ENCODE measurements at places on chromosomes 12 and 14.

DNA sequence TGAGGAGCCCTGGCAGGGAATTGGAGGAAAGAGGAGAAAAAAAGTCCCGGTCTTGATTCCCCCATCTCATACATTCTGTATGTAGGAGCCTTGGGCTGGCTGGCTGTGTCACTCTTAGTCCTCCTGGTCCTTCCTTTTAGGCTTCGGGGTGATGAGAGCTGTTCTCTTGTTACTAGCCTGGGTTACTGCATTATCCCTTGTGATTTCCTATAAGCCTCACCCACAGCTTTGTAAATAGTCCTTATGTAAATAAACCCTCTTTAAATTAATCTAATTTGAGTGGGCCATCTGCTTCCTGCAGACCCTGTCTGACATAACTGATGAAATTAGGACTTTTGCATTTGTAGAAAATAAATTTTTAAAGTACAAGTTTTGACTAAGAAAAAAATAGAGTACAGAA, 19.2 kb downstream of the DNM1L start:
- no peak for DNase-seq

GRCh38 chr12:38689704-38690103, 215.7 kb downstream of the CPNE8 start:
- DNase-seq, result no peak

GRCh38 chr14:66008631-66009030, 477.5 kb upstream of the CCDC196 start:
- no peak for DNase-seq

- DNase-seq, result no peak
Observed at GRCh38 chr12:15862840-15863239, 19.3 kb upstream of the STRAP start.

GRCh38 chr12:113850309-113851056, 115.6 kb downstream of the RBM19 start:
- no peak for DNase-seq

DNA sequence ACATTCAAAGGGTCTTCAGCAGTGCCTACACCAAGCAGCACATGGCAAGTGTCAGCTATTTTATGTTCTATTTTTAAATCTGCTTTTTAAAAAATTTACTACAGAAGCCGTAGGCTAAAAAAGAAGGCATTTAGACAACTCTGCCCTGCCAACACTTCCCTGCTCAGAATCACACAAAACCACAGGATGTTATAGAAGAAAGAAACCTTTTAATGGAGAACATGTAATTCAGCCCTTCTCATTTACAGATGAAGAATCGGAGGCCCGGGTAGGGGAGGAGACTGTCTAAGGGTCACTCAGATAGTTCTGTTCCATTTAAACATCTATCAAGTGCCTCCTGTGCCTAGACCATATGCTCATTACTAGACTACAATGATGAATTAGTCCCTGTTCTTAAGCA, 171.8 kb upstream of the NTF3 start:
- DNase-seq, result no peak

DNA sequence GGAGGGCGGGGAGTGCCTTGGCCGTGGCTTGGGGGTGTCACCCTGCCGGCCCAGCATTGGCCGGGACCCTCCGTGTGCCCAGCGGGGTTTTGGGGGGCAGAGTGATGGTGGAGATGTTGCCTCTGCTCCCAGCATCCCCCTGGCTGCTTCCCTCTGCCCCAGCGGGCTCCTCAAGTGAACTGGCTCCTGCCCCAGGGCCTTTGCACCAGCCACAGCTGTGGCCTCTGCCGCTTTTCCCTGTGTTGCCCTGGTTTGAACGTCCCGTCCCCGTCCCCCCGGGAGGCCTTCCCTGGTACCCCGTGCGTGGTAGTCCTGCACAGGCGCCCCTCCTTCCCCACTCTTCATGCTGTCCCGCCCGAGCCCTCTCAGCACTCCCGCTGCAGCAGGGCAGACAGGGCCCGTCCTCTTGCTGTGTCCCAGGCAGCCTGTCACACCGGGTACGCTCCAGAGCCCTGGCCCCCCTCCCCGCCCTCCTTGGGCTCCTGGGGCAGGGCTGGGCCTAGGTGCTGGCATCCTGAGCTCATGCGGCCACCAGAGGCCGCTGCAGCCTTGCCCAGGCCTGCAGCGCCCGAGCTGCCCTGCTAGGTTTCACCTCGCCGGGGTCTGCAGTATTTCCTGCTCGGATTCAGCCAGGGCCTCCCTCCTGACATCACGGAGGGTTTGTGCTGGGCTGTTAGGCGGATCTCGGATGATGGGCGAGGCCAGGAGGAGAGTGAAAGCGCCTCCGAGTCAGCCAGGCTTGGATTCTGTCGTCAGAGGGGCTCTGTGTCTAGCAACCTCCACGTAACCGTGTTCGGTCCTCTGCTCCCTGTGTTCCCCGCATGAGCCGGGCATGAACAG, 9.5 kb downstream of the NOC4L start:
- DNase-seq, result peak; percentile 40

GRCh38 chr14:22845821-22846625, 9.6 kb downstream of the MMP14 start:
- no peak for DNase-seq

DNA sequence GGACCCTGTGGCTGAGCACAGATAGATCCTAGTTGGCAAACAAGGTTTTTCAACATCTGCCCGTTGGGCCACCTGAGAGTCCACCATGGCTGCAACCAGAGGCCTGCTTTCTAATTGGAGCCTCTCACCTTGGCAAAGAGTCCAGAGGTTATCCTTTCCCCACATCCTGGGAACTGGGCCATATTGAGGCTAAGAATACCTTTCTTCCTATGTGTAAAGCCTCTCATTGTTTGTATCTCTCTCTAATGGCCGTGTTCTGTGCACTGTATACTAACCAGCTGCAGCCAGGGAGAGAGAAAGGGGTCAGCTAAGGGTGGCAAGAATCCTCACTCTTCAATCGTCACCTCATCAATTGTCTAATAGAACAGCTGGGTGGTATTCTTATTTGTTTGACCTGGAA, 79.1 kb upstream of the ST8SIA1 start:
- DNase-seq, result no peak

- no peak for DNase-seq
Observed at GRCh38 chr14:91350813-91351511, 66.7 kb downstream of the CCDC88C start.

- no peak for DNase-seq
Observed at GRCh38 chr12:118689793-118690192, 291.5 kb upstream of the SRRM4 start.

GRCh38 chr12:97968641-97969197, 506.1 kb downstream of the RMST start:
- DNase-seq, result no peak

GRCh38 chr14:42002141-42002540, 395.5 kb downstream of the LRFN5 start:
- DNase-seq, result no peak

DNA sequence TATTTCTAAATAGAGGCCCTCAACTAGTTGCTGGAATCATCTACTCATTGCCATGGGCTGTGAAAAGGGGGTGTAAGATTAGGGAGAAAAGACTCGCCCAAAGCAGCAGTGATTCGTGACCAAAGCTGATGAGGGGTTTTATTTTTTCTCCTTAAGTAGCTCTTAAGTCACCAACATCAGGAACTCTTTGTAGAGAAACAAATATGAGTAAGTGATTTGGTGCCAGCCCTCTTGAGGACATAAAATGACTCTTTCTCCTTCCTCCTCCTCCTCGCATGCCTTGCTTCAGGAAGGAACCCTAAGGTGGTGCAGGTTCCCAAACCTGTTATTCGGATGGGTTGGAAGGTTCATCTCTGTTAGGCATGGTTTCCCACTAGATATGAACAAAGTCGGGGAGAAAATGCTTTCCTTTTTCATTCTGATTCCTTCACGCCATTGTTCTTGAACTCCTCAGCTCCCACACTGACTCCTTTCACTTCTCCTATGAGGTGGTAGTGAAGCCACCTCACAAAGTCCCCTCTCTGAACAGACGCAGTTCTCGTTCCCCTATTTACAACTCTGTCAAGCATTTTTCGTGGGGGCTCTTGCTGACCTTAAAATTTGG, 113.4 kb downstream of the ETV6 start:
- no peak for DNase-seq

Measured in stimulated activated CD4-positive, alpha-beta T cell treated with anti-CD3 and anti-CD28 coated beads, Interleukin-1b, Interleukin-23, amount 100 ng/mL, for 1 hour (primary cell).